ENCODE measurements at places on chromosomes 3 and 15. TPM values are rescaled to one million over a fixed set of nuclear protein-coding genes. Genes with fewer than 3 reads are reported as not detected.

DNA sequence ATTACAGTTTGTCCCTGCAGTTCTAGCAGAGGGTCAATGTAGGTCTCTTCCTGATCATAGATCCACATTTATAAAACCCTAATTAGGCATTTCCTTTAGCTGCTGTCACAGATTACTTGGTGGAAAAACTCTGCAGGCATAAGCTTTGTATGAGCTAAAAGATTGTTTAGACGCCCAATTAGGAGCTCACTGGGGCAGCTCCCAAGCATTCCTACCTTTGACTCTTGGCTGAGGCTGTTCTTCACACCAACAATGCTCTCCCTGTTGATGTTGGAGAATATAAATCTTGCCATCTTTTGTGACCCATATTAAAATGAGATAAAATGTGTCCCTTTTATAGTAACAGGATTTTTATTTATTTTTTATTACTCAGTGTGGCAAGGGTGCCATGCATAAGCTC, 148.3 kb upstream of the TRIM42 start:
- no peak for DNase-seq
- no peaks in the 10 kb centered on the region for H3K36me3 ChIP-seq
- H3K4me3 ChIP-seq = no peak overlapping the region
- no peaks in the 10 kb centered on the region for H3K4me1 ChIP-seq
- H3K27ac ChIP-seq = no peak overlapping the region

GRCh38 chr3:119636891-119637611, 23.3 kb downstream of the POPDC2 start:
- no peak for DNase-seq
- no peaks in the 10 kb centered on the region for H3K27me3 ChIP-seq
- H3K27ac ChIP-seq = peak overlapping the region; percentile 83
- H3K4me1 ChIP-seq = peaks cover 23% of the 10 kb centered on the region

- H3K27ac ChIP-seq = no peak overlapping the region
- DNase-seq = no peak
- no peaks in the 10 kb centered on the region for H3K27me3 ChIP-seq
- no peaks in the 10 kb centered on the region for H3K36me3 ChIP-seq
- peaks cover 5% of the 10 kb centered on the region for H3K4me1 ChIP-seq
Observed at GRCh38 chr15:57567891-57568290, 23.8 kb upstream of the MYZAP start.

- no peak overlapping the region for H3K4me3 ChIP-seq
- H3K27ac ChIP-seq = no peak overlapping the region
- H3K36me3 ChIP-seq = no peaks in the 10 kb centered on the region
- H3K27me3 ChIP-seq = no peaks in the 10 kb centered on the region
- no peak for DNase-seq
- H3K4me1 ChIP-seq = no peaks in the 10 kb centered on the region
Observed at GRCh38 chr3:67171841-67172240, 173.7 kb downstream of the KBTBD8 start.

DNA sequence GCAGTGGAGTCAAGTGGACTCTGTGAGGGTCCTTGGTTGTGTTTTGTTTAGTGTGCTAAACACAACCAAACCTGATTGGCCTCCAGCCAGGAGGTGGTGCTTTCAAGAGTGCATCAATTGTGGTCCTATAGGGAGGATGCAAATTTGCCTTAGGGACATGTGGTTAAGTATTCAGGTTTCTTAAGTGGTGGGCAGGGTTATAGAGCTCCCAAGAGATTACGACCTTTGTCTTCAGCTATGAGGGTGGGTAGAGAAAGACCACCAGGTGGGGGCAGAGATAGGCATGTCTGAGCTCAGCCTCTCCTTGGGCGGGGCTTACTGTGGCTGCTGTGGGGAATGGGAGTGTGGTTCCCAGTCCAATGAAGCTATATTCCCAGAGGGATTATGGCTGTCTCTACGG, 186.6 kb downstream of the SQOR start:
- no peaks in the 10 kb centered on the region for H3K4me1 ChIP-seq
- DNase-seq = no peak
- no peak overlapping the region for H3K27ac ChIP-seq
- H3K27me3 ChIP-seq = no peaks in the 10 kb centered on the region
- H3K4me3 ChIP-seq = no peak overlapping the region

ICE2 gene
- total RNA-seq = 31.2 TPM

RLBP1 gene
- not detected for total RNA-seq

- peaks cover 23% of the 10 kb centered on the region for H3K4me1 ChIP-seq
- no peak overlapping the region for H3K27ac ChIP-seq
- H3K4me3 ChIP-seq = peak overlapping the region; percentile 90
- no peaks in the 10 kb centered on the region for H3K27me3 ChIP-seq
Observed at GRCh38 chr3:132418916-132419315, 1.6 kb downstream of the DNAJC13 start.

DNA sequence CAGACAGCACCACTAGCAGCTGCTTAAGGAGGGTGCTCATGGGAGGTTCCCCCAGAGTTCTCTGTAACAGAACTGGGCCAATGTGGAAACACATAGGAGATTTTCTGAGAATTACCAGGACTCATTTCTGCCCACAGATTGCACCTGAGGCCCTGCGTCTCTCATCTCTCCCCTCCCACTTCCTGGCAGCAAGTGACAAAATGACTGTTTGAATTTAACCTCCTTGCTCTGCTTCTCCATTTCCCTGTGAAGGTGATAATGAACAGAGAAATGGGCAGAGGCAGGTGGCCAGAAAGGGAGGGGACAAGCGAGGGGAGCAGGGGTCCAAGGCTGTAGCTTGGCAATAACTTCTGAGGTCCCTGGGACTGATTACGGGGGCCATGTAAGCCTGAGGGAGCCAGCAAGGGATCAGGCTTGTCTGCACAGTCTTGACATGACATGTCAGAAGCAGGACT, 8.0 kb downstream of the EPHB1 start:
- DNase-seq = no peak
- H3K27ac ChIP-seq = no peak overlapping the region
- H3K4me1 ChIP-seq = no peaks in the 10 kb centered on the region
- H3K4me3 ChIP-seq = no peak overlapping the region
- no peaks in the 10 kb centered on the region for H3K36me3 ChIP-seq
- H3K27me3 ChIP-seq = no peaks in the 10 kb centered on the region

- no peaks in the 10 kb centered on the region for H3K4me1 ChIP-seq
- peaks cover 39% of the 10 kb centered on the region for H3K36me3 ChIP-seq
- no peak overlapping the region for H3K4me3 ChIP-seq
Observed at GRCh38 chr3:183958775-183959174, 58.9 kb downstream of the ABCC5 start.

DNA sequence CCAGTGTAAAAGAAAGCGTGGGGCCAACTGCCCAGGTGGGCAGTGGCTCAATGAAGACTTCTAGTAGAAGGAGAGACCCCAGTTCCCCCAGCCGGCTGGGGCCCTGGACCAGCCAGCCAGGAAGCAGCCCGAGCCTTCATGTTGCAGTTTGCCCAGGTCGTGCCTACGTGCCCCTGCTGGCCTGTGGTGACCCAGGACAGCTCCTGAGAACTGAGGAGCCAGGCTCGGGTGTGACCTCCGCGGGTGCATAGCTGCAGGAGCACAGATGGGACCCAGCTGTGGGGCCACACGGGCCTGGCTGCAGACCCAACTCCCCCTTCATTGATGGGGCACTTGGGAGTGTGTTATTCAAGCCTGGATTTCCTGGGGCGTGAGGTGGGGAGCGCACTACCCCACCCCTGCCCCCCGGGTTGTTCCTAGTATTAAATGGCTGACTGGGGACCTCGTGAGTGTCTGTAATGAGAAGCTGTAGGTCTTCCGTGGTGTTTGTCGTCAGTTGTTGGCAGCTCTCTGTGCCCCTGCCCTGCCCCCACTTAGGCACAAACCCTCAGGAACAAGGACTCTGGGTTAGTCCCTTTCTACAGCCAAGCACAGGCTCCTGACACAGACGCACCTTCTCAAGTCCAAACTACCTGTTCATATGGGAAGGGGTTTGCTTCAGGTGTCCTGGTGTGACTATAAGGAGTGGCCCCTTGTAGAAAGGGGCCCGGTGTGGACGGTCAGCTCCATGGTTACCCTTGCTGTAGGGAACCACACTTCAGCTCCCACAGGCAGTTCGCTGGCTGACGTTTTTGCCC, 39.1 kb downstream of the IDH2 start:
- H3K27ac ChIP-seq = peak overlapping the region; percentile 84
- peaks cover 67% of the 10 kb centered on the region for H3K4me1 ChIP-seq
- H3K36me3 ChIP-seq = peaks cover 12% of the 10 kb centered on the region
- DNase-seq = no peak
- no peak overlapping the region for H3K4me3 ChIP-seq

GRCh38 chr3:8868996-8869395, 94.3 kb downstream of the RAD18 start:
- no peak overlapping the region for H3K4me3 ChIP-seq
- H3K27me3 ChIP-seq = no peaks in the 10 kb centered on the region
- DNase-seq = no peak
- H3K27ac ChIP-seq = no peak overlapping the region

GRCh38 chr3:152127058-152127457, 141.7 kb upstream of the MBNL1 start:
- H3K36me3 ChIP-seq = no peaks in the 10 kb centered on the region
- no peak overlapping the region for H3K4me3 ChIP-seq
- no peaks in the 10 kb centered on the region for H3K4me1 ChIP-seq
- H3K27ac ChIP-seq = no peak overlapping the region

DNA sequence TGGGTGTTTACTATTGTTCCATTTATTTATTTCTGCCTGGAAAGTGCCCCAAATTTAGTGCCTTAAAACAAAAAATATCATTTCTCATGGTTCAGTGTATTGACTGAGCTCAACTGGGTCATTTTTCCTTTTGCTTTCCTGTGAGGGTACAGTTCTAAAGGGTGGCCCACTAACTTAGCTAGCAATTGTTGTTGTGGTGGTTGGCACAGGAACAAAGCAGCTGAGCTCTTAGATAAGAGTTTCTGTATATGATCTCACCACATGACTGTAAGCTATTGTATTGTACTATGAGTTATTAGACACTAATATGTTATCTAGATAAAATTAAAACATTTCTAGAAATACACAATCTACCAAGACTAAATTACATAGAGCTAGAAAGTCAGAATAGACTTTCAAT, 1283.7 kb downstream of the OTOL1 start:
- no peak overlapping the region for H3K27ac ChIP-seq
- H3K27me3 ChIP-seq = no peaks in the 10 kb centered on the region
- DNase-seq = no peak
- no peaks in the 10 kb centered on the region for H3K4me1 ChIP-seq
